ENCODE measurements at places on chromosomes 13 and 19.

GRCh38 chr13:29922281-29922821 lies 71.9 kb upstream of the UBL3 start:
- peak; percentile 60 for DNase-seq

DNA sequence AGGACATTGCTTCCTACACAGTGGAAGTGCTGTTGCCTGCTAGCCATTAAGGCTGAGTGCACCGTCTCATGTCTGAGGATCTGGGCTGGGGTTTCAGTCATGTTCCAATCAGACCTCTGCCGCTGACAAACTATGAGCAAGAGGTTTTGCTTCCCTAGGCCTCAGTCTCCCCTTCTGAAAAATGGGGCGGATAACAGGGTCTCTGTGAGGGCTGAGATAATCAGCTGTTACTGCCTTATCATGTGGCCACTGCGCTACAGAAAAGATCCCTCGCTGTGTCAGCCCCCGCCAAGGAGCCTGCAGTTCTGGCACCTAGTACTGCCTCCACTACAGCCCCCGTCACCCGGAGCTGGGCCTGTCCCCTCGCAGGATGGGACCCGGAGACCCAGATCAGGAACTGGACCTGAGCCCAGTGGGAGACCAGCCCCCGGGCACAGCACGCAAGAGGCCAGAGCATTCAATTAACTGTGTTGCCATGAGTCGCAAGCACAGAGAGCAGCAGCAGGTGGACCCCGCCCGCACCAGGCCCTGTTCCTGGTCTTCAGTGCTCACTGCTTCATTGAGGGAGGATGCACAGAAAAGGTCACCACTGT lies 3.0 kb upstream of the PNKP start:
- DNase-seq, result no peak

DNA sequence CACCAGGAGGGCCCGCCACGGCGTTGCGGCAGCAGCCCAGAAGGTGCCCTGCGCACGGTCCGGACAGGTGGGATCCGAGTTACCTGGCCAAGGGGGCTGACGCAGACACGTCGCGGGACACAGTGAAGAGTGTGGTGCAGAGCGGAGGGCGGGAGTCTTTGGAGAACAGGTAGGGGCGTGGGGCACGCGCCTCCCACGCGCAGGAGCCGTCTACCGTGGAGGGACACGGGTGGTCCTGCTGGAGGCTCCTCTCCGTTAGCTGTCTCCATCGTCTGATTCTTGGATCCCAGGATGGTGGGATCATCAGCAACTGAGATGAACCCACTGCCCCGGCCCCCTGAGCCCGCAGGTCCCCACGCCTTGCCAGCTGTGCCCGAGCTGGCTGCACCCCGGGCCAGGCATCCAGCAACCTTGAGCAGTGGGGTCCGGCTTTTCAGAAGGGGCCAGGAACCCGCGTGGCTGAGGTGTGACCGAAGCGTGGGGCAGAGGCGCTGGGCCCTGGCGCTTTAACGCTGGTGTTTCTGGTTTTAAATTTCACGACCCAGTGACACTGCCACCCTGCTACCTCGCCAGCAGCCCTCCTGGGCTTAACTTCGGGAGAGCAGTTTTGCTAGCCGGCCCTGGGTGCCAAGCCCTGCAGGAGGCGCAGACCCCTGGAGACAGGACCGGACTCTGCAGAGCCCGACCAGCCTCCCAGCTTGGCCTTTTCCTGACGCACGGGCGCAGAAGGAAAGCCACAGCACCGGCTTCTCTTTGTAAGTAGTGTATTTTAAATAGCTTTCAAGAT lies 7.3 kb downstream of the FGF22 start:
- no peak for DNase-seq

DNA sequence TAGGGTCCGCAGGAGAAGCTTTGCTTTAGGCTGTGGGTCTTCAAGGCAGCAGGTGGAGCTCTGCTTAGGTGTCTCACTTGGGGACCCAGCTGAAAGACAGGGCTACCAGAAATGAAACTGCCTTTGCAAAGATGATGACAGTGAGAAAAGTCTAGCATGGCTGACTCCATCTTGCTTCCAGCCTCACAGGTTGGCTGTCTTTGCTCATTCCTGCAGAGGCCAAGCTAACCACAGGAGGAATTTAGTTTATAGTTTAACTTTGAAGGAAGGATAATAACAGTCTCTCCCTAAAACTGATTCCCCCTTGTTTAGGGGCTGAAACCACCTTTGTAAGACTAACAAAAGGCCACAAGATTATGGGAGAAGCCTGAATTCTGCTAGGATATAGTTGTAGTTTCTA lies 252.4 kb downstream of the UQCRFS1 start:
- no peak for DNase-seq

GRCh38 chr13:113020323-113021080 lies 51.5 kb downstream of the MCF2L start:
- DNase-seq, result no peak

GRCh38 chr19:10093295-10094186 lies 7.4 kb downstream of the SHFL start:
- DNase-seq, result no peak

DNA sequence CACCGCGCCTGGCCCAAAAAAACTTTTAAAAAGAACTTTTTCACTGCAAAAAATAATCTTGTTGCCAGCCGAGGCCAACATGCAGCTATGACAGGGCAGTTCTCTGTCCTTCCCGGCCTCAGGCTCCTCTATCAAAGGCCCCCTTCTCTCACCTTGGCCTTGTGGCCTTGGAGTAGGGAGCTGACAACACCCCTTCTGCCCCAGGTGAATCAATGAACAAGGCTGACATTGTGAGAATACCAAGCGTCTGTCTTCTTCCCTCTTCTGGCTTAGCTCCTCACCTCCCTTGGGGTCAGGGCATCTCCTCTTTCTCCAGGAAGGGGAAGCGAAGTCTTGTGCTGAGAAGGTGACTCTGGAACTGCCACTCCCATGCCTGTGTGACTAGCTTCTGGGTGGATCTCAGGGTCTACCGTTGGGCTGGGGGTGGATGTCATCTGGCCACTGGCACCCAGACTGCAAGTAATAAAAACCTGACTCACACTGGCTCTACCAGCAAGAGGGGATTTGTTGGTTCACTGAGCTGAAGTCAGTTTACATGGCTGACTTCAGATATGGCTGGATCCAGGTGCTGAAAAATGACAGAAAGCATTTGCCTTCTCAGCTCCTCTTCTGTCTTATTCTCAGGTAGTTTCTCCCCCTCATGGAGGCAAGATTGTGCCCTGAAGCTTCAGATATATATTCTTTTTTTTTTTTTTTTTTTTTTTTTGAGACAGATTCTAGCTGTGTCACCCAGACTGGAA lies 6.3 kb downstream of the C19orf38 start:
- no peak for DNase-seq

DNA sequence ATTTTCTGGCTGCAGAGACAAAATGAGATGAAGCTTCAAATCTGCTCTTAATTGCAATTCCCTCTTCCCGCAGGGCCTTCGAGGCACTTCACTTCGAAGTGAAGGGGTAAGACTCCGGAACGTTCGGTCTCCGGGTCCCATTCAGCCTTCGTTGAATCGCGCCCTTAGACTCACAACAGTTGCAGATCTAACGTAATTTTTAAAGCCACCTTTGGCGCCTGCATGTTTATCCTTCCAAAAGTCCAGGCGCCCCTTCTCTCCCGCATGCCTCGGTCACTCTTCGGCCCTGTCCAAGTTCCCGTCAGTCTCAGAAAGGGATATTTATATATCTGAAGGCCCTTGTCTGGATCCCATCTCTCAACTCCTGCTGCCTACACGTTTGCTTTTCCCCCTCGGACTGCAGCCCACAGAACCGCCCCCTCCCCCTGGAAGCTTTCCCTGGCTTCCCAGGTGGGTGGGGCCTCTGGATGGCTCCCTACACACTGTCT lies 915 bp upstream of the KCTD12 start:
- DNase-seq, result no peak

GRCh38 chr13:99356262-99357091 lies 49.3 kb upstream of the GPR183 start:
- DNase-seq, result no peak

- peak; percentile 32 for DNase-seq
Observed at GRCh38 chr13:34076943-34077703, 259.2 kb downstream of the RFC3 start.

- DNase-seq, result no peak
Observed at GRCh38 chr19:18591735-18592385, 3.3 kb downstream of the REX1BD start.

DNA sequence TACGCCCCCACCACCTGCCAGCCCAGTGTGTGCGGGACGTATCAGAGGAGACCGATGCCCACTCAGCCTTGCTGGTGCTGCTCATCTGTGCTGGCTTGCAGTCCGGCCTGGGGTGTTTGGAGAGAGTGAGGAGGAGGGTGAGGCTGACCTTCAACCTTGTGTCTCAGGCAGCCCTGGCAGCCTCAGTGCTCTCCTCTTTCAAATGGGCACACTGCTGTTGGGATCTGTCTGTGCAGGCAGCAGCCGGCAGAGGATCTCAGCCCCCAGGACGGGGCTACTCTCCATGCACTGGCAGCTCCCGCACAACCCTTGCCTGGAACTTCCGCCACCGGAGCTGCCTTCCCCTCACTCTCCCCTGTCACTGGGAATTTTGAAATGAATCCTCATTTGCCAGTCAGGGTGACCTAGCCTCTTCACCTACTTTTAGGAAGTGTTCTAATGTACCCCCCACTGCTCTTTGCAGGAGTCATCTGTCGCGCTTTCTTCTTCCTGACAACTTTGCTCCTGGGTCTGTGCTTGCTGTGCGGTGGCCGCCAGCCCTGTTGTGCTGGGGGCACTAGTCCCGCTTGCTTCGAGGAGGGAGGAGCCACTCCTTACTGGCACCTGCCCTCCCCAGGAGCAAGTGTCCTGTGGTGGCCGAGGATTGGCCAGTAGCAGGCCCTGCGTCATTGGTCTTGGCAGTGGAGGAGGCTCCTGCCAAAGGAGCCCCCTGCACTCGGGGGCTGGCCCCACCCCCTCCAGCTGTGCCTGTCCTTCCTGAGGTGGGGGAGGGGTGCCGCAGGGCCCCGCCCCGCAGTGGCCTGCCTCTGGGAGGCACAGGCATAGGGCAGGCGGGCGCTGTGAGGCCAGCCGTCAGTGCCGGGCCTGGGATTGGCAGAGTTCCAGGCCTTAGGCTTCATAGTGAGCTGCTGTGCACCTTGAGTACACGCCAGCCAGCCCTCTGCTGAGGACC lies 53.4 kb downstream of the TSSK6 start:
- DNase-seq, result peak; percentile 34
